ENCODE measurements at places on chromosomes 6 and 20. TPM values are rescaled to one million over a fixed set of nuclear protein-coding genes. Genes with fewer than 3 reads are reported as not detected.

- no peaks in the 10 kb centered on the region for H3K36me3 ChIP-seq
- no peaks in the 10 kb centered on the region for H3K4me1 ChIP-seq
- no peak for DNase-seq
- no peak overlapping the region for H3K4me3 ChIP-seq
- no peak overlapping the region for H3K27ac ChIP-seq
Measured at GRCh38 chr6:78607189-78607588, 260.2 kb upstream of the IRAK1BP1 start.

GRCh38 chr20:23050847-23051627 lies 1.6 kb upstream of the THBD start:
- H3K4me3 ChIP-seq, result peak overlapping the region; percentile 69
- peak; percentile 87 for DNase-seq
- no peaks in the 10 kb centered on the region for H3K36me3 ChIP-seq

DNA sequence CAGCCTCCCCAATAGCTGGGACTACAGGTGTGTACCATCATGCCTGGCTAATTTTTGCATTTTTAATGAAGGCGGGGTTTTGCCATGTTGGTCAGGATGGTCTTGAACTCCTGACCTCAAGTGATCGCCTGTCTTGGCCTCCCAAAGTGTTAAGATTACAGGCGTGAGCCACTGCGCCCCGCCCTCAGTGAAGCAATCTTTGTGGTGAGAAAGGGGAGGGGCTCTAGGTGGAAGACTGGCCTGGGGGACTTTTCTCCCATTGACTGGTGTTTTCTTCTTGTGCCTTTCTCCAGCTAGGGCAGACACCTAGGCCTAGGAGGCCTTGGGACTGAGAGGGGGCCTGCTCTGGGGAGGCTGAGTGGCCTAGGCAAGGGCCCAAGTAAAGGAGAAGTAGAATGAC lies 84.1 kb downstream of the DNAAF9 start:
- H3K4me3 ChIP-seq, result no peak overlapping the region
- peaks cover 53% of the 10 kb centered on the region for H3K36me3 ChIP-seq
- no peak for DNase-seq

DNA sequence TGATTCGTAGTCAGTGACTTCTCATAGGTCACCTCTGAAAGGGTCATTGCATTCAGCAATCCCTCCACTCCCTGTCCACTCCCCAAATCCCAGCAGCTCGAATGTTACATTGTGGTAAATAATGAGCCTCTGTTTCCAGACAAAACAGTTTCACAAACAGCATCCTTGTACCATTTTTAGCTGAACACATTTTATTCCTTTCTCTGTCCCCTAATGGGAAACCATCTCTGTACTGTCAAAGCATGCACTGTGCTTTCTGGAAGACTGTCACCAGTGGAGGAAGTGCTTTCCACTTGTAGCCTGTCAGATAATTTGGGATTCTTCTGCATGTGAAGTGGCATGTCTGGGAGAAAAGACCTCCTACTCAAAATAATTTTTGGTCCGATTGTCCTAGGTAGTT lies 82.0 kb downstream of the SLC35F1 start:
- no peak overlapping the region for H3K27ac ChIP-seq
- H3K36me3 ChIP-seq, result no peaks in the 10 kb centered on the region
- no peak for DNase-seq
- H3K4me1 ChIP-seq, result no peaks in the 10 kb centered on the region
- no peak overlapping the region for H3K4me3 ChIP-seq
- H3K27me3 ChIP-seq, result no peaks in the 10 kb centered on the region

DNA sequence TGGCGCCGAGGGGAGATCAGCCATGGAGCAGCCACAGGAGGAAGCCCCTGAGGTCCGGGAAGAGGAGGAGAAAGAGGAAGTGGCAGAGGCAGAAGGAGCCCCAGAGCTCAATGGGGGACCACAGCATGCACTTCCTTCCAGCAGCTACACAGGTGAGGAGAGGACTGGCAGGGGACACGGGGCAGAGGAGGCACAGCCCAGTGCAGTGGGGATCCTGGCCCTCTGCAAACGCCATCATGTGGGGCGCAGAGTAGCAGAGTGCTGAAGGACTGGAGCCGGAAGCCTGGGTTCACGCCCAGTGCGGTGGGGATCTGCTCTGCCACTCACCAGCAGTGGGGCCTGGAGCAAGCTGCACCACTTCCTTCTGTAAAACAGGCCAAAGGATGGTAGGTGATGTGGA lies 41.1 kb upstream of the FANCE start:
- peaks cover 29% of the 10 kb centered on the region for H3K36me3 ChIP-seq
- no peak overlapping the region for H3K27ac ChIP-seq
- H3K27me3 ChIP-seq, result no peaks in the 10 kb centered on the region
- DNase-seq, result no peak
- no peak overlapping the region for H3K4me3 ChIP-seq

DNA sequence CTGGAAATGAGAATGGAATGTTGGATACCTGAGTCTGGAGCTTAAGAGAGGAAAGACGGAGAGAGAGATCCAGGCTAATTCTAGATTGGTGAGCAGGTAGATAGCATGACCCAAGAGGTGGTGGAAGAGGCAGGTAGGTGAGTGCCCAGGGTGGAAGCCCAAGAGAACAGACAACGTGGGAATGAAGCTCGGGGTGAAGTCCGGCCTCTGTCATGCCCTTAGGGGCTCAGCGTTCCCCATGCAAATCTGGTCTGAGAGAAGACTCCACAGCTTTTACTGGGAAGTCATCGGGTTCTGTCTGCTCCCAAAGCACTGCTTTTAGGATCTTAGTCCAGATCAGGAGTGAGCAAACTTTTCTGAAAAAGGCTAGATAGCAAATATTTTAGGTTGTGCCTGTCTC lies 3.6 kb downstream of the NELFCD start:
- H3K4me1 ChIP-seq, result peaks cover 39% of the 10 kb centered on the region
- no peak overlapping the region for H3K27ac ChIP-seq
- H3K27me3 ChIP-seq, result no peaks in the 10 kb centered on the region
- no peak overlapping the region for H3K4me3 ChIP-seq

DNA sequence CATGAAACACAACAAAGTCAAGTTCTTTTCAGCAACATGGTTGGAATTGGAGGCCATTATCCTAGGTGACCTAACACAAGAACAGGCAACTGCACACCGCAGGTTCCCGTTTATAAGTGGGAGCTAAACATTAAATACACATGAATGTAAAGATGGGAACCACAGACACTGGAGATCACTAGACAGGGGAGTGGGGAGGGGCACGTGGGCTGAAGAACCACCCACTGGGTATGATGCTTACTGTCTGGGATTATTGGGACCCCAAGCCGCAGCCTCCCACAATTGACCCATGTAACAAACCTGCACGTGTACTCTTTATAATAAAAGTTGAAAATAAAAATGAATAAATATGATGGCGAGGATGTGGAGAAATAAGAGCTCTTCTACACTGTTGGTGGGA lies 8.6 kb upstream of the RAET1G start:
- H3K27ac ChIP-seq, result no peak overlapping the region
- H3K36me3 ChIP-seq, result no peaks in the 10 kb centered on the region
- H3K4me1 ChIP-seq, result peaks cover 1% of the 10 kb centered on the region
- no peak overlapping the region for H3K4me3 ChIP-seq
- H3K27me3 ChIP-seq, result peaks cover 81% of the 10 kb centered on the region
- peak; percentile 52 for DNase-seq

- peak overlapping the region; percentile 45 for H3K27ac ChIP-seq
- H3K4me1 ChIP-seq, result peaks cover 12% of the 10 kb centered on the region
- H3K4me3 ChIP-seq, result no peak overlapping the region
- H3K36me3 ChIP-seq, result no peaks in the 10 kb centered on the region
Measured at GRCh38 chr6:142702501-142703460, 242.2 kb downstream of the HIVEP2 start.

DNA sequence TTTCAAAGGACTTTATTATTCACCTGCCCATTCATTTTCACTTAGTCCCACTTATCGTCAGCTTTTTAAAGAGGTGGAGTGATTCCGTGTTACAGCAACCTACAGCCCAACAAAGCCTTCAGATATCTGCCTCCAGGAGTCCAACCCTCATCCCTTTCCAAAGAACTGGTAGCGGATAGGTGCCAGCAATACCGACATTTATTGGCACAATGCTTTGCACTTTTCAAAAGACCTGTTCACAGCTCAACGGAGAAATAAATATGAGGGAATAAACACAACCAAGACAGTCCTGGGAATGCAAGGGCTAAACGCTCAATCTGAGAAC lies 819 bp upstream of the MTRF1L start:
- DNase-seq, result no peak
- no peaks in the 10 kb centered on the region for H3K27me3 ChIP-seq
- H3K36me3 ChIP-seq, result no peaks in the 10 kb centered on the region
- H3K4me3 ChIP-seq, result peak overlapping the region; percentile 83

GRCh38 chr20:50594591-50595432 lies 84.6 kb downstream of the PTPN1 start:
- H3K4me1 ChIP-seq, result no peaks in the 10 kb centered on the region
- H3K4me3 ChIP-seq, result no peak overlapping the region
- peaks cover 2% of the 10 kb centered on the region for H3K36me3 ChIP-seq
- H3K27me3 ChIP-seq, result peaks cover 10% of the 10 kb centered on the region
- DNase-seq, result no peak

DNA sequence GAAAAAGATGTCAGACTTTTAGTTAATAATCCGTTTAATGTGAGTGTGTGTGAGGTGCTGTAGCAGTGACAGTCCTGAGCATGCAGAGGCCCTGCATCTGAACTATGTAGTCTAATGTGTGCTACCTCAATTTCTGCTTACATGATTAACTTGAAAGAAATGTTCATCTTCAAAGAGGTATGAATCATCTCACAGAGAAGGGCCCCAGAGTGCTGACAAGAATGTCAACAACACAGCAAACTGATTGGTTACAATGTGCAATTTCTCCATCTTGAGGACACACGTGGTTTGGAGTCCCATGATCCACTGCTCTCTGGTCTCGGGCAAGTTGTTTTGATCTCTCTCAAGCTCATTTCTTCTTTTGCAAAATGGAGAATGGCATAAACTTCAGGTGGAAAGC lies 61.7 kb upstream of the EMILIN3 start:
- no peak for DNase-seq
- peaks cover 2% of the 10 kb centered on the region for H3K4me1 ChIP-seq
- no peak overlapping the region for H3K4me3 ChIP-seq
- H3K36me3 ChIP-seq, result peaks cover 53% of the 10 kb centered on the region
- H3K27ac ChIP-seq, result no peak overlapping the region

- no peak overlapping the region for H3K4me3 ChIP-seq
- H3K27me3 ChIP-seq, result peaks cover 7% of the 10 kb centered on the region
- no peak for DNase-seq
- no peak overlapping the region for H3K27ac ChIP-seq
- no peaks in the 10 kb centered on the region for H3K4me1 ChIP-seq
Measured at GRCh38 chr6:155408981-155409380, 46.7 kb downstream of the NOX3 start.

DNA sequence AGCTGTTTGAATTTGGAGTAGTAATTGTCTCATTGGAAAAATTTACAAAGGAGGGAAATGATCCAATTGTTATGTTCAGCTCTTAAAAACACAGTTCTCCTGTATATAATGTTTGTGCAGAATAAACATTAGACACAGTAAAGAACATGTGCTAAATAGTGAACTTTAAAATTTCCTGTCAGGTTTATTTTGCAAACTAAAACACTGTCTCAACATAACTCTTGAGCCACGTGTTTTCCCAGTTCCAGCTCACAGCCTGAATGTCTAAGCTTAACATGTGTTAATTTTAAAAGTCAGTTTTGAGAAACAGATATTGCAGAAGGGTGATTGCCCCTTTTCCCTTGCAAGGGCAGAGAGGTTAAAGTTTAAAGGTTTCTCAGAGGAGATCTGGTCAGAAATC lies 20.6 kb downstream of the EPHA7 start:
- no peak overlapping the region for H3K27ac ChIP-seq
- H3K4me3 ChIP-seq, result no peak overlapping the region
- DNase-seq, result no peak
- H3K4me1 ChIP-seq, result no peaks in the 10 kb centered on the region

DNA sequence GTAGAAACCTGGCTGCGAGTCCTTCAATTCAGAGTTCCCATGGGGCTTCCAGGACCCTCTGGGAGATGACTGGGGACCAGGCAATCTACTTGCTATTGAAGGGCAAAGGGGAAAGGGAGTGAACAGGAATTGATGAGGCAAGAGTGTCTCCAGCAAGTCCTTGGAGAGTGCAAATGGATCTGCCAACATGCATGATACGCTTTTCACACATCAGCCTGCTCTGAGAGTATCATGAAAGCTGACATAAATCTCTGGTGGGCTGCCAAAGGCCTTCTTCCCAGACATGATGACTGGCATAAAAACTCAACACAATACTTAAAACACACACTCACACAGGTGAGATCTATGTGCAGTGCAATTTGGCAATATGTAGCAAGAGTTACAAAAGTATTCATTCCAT lies 759.1 kb downstream of the PTPRT start:
- H3K27me3 ChIP-seq, result no peaks in the 10 kb centered on the region
- DNase-seq, result no peak
- no peaks in the 10 kb centered on the region for H3K4me1 ChIP-seq
- H3K27ac ChIP-seq, result no peak overlapping the region
- no peaks in the 10 kb centered on the region for H3K36me3 ChIP-seq

DNA sequence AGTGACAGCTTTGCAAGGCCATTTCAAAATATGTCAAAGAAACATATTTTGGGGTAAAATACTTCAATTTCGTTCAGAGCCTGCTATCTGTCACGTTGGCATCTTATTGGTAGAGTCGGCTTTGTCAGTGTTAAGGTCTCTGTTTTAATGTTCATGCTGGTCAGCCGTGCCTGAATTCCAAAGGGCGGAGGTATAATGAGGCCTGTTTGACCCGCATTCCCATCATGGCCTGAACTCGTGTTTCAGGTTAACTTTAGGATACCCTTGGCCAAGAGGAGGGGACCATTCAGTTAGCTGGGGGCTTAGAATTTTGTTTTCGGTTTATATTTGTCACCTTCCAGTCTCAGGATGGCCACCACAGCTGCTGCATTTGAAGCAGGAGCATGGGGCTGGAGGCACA lies 236.4 kb downstream of the NFATC2 start:
- H3K27ac ChIP-seq, result no peak overlapping the region
- no peaks in the 10 kb centered on the region for H3K36me3 ChIP-seq
- H3K27me3 ChIP-seq, result no peaks in the 10 kb centered on the region
- H3K4me3 ChIP-seq, result no peak overlapping the region

DNA sequence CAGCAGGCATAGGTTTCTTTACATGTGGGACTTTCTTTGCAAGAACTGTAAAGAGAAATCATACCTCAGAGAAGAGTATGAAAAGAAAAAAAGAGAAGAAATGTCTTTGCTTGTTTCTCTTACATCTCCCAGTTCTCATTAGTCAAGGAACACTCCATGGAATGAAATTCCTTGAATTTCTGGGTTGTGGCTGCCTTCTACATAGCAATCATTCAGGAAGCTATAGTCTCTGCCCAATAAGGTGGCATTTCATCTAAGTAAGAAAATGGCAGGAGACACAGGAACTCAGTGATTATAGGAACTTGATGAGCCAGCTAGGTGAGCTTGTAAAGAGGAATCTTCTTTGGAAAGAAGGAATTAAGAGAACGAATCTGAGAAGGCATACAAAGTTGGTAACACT lies 197.0 kb upstream of the FKBP1C start:
- H3K4me1 ChIP-seq, result no peaks in the 10 kb centered on the region
- no peak overlapping the region for H3K4me3 ChIP-seq
- DNase-seq, result no peak
- no peak overlapping the region for H3K27ac ChIP-seq
- H3K27me3 ChIP-seq, result no peaks in the 10 kb centered on the region

ZNF334 gene
- 0.47 TPM for total RNA-seq

MACROD2 gene
- total RNA-seq, result 16.2 TPM

GGTLC1 gene
- not detected for total RNA-seq

STX7 gene
- total RNA-seq, result 36.1 TPM

TMEM244 gene
- not detected for total RNA-seq

PSORS1C2 gene
- 5.9 TPM for total RNA-seq

OPRM1 gene
- not detected for total RNA-seq

TBXT gene
- total RNA-seq, result not detected

TTK gene
- 6.1 TPM for total RNA-seq

GTF2H4 gene
- 10.5 TPM for total RNA-seq

MCCD1 gene
- not detected for total RNA-seq

TRIM38 gene
- 3.9 TPM for total RNA-seq

TCF19 gene
- 24.2 TPM for total RNA-seq
